ENCODE measurements at places on chromosomes 7 and 10.

DNA sequence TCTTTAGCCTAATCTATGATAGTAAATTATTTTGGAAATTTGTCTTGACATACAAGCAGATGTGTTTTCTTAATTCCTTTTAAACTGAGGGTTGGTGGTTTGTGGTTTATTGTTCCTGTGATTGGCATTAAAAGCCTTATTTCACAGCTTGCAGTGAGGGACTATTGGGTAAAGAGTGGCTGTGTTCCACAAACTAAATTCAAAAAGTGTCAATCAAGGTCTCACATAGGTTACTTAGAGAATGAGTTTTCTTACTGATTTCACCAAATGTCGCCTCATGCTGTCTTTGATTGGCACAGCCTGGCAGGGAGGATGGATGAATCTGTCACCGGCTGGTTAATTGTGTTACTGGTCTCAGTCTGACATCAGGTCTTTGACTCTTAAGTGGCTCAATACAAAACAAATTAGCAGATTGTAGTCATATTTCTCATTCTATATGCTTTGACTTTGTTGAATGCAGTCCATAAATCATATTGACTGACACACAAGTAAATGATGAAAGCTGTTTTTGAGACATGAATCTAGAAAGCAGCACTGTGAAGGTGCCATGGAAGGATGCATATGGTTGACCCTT, 66.8 kb upstream of the CYP26C1 start:
- DNase-seq, result no peak

DNA sequence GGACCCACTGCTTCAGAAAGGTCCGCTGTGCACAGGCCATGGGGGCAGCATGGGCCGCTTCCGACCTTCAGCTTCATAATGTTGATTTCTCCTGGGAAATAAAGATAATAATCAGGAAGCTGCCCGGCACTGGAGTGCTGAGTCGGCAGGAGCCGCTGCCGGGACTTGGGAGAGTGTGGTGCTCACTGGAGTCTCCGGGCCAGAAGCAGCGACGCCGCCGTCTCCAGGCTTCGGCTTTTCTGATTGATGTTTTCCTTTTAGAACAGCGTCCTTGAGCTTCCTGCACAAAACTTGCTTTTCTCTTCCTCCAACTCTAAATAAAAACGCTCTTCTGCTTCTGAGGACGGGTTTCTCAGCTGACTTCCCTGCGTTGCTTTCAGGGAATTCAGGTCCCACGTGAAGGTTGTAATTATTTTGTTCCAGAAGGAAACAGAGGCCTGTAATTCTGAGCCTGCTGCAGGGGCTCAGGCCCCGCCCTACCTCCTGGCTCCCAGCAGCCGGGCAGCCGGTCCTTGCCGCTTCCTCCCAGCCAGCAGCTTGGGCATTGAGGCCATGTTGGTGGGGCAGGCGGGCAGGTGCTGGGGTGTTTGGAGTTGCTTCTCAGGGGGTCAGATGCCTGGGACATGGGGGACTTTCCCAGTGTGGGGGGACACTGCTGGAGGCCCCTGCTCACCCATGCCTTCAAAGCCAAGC, 14.7 kb downstream of the PWWP2B start:
- no peak for DNase-seq

GRCh38 chr7:39386718-39387117, 179.5 kb upstream of the YAE1 start:
- no peak for DNase-seq

DNA sequence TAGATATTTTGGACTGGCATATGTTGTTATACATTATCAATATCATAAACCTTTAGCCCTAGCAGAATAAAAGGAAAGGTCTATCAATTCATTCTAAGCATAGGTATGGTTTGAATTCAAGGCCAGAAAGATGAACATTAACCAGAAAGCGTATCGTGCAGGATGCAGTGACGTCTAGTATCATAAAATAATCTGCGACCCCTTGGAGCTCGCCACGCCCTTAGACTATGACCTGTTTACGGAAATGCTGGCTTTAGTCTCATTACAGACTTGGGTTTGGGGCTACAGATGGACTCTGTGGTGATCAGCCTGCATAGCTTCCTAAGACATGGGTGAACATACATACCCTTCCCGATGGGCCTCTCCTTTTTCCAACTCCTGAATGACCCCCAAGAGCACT, 21.5 kb downstream of the INSYN2A start:
- DNase-seq, result no peak

DNA sequence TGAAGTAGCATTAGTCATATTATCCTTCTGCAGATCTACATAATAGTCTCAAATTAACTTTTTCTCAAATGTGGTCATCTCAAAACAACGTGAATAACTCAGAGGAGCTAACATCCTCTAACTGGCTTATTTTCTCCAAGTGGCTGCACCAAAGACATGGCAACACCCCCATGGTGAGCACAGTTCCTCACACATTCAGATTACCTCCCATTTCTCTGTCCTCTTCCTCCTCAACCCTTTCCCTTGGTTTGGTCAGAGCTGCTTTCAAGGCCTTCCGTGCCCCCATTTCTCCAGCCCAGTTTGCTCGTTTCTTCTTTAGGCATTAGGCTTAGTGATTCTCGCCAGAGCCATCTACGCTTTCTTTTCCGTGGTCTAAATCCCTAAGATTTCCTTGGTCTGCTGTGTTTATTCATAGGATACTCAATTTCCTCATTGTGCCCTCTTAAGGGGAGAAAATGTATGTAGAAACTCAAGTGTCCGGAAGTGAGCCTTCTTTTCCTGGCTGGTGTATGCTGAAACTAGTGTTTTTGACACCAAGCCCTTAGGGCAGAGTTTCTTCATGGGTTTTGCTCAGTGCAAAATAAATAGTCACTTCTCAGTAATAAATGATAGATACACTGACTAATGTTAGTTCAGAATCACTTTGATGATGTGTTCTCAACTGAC, 2.6 kb downstream of the MET start:
- no peak for DNase-seq

DNA sequence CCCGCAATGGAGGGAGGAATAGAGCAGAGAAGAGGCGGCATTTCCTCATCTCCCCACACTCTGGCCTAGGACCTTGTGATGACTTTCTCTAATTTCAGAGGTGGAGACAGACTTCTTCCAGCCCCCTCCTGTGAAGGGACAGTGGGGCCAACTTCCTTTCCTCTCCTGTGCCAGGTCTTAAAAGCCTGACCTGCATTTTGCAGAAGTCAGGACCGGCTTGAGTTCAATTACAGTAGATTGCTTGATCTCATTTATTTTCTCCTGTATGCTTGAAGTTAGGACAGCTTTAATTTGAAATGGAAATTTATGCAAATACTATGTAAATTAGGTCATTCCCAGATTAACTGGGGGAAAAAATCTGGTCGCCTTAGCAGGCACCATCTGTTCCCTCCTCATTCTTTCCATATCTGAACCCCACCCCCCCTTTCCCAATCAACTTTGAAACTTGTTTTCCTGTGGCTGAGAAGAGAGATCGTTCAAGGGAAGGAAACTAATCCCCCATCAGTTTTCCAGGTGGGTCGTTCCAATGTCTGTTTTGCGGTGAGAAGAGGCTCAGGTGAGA, 57.1 kb downstream of the SYPL1 start:
- no peak for DNase-seq

DNA sequence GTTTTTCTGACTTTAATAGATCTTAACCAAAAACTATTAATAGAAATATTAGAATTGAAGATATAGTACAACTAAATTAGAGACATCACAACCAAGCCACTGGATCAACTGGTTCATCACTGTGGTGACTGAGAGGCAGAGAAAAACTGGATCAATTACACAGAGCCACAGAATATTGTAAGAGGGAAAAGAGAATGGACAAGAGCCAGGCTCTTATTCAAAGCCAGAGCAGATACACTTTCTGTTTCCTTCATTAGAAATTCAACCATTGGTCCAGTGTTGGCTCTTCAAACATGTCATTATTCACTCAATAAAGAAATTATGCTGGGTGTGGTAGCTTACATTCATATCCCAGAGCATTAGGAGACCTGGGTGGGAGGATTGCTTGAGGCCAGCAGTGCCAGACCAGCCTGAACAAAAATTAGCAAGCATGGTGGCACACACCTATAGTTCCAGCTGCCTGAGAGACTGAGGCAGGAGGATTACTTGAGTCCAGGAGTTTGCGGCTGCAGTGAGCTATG, 295.1 kb downstream of the NEBL start:
- DNase-seq, result no peak

GRCh38 chr10:120453886-120454285, 3.1 kb upstream of the PLPP4 start:
- DNase-seq, result no peak

DNA sequence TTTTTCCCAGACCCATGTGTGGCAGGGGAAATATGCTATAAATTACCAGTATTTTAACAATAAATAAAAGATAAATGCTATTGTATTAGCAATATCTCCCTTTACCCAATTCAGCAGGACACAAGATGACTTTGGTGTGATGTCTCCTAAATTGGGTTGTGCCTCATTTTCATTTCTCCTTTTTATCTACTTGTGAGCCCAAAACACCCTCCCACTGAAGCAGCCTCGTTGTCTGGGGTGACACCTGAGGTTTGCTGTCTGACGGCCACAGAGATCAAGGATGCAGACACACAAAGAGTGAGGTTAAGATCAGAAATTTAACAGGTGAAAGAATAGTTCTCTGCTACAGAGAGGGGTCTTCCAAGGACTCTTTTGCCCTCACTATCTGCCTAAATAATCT, 27.1 kb upstream of the CC2D2B start:
- DNase-seq, result no peak

- no peak for DNase-seq
These were observed 8.8 kb upstream of the SFTPA1 start for GRCh38 chr10:79601939-79602338.

GRCh38 chr7:318878-319661, 29.1 kb downstream of the FOXL3 start:
- no peak for DNase-seq

DNA sequence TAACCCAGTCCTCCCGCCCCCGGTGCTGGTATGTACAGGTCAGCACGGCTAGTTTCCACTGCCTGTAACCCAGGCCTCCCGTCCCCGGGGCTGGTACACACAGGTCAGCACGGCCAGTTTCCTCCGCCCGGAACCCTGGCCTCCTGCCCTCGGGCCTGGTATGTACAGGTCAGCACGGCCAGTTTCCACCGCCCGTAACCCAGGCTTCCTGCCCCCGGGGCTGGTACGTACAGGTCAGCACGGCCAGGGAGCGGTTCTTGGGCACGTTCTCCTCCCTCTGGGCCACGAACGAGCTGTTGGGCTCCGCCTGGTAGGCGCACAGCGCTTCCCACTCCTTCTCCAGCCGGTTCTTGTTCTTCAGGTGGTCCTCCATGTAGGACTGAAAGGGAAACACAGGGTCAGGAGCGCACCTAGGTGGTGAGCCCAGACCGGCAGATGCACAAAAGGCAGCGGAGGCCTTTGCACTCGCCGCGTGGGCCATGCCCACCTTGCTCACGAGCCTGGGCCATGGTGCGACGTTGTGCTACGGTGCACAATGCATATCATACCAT, 284.4 kb downstream of the DNAJB6 start:
- no peak for DNase-seq

GRCh38 chr10:80603516-80603915, 65.8 kb downstream of the SH2D4B start:
- no peak for DNase-seq

GRCh38 chr7:143979359-143979758, 20.8 kb upstream of the OR6B1 start:
- DNase-seq, result no peak

DNA sequence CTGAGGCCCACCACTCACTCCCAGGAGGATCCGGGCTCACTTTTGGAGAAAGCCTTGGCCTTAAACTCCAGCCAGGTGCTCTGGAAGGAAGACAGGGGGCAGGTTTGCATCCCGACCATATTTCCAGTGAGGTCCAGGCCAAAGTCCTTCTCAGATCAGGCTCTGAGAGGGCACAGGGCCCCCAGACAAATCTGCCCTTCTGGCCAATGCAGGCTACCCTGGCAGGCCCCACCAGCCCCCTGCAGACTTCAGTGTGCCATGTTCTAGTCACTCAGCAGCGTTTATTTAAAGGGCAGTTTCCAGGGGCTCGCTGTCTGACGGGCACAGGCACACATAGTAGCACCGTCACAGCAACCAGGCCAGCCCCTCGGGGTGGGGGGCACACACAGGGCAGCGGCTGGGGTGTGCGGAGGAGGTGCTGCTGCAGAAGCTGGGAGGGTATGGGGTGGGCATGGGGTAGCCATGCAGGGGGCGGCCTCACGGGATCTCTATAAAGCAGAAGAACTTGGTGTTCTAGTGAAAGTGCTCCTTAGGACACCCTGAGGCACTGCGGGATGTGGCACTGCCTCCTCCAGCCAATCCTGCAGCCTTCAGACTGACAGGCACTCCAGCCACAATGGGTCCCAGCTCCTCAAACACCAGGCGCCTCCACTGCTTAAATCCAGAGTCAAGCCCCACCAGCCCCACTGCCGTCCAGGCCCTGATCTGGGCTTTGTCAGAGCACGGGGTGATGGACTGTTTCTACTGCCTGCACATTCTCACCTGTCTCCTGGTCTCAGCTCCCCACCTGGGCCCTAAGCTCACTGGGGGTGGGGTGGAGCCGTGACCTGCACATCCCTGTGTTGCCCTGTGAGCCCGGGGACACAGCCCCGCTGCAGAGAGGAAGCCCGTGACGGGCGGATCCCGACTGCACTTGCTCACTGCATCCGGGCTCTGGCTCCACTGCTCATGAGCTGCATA, 9.6 kb upstream of the PYROXD2 start:
- DNase-seq, result no peak

DNA sequence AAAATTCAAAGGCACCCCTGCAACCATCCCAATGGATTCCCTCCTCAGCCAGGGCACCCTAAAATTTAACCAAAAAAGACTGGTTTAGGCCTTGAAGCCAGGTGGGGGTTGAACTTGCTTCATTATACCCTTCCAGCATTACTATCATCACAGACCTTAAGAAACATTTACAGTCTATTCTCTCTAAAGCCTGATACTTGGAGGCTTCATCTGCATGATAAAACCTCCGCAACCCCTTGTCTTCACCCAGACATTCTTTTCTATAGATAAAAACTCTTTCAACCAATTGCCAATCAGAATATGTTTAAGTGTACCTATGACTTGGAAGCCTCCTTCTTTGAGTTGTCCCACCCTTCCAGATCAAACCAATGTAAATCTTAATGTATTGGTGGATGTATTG, 17.9 kb downstream of the AVL9 start:
- no peak for DNase-seq

GRCh38 chr10:62869958-62870357, 53.8 kb upstream of the EGR2 start:
- DNase-seq, result no peak

GRCh38 chr10:43681220-43681619, 32.5 kb upstream of the ZNF32 start:
- no peak for DNase-seq
